ENCODE measurements at places on chromosomes 1 and 21. TPM values are rescaled to one million over a fixed set of nuclear protein-coding genes. Genes with fewer than 3 reads are reported as not detected.

DNA sequence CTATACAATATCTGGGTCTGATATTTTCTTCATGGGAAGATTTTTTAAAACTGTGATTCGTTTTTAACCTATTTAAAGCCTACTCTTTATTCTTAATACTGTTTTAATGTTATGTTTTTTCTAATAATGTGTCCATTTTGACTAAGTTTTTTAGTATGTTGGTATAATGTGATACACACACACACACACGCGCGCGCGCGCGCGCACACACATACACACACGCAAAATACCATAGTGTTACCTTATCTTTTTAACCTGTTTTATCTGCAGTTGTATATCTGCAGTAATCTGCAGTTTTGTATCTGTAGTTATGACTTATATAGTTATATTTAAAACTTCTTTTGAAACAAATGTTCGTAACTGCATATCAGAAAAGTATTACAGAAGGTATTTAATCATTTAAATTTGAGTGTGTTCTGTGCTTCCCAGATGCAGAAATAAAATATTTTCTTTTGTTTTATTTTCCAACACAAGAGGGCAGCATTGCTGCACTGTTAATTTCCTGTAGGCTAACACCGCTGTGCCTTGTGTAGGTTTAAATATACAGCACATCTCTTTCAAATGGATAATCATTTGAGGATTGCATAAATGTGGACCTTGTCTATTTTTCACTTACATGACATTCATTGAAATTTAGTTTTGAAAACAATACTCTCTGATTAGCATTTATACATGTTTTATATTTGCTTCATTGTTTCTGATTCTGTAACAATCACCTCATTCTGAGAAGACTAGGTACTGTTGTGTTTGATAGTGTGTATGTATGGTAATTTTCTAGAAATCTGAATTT is 166.1 kb downstream of the PDE4B start:
- DNase-seq, result peak; percentile 66

The CFHR4 gene
- not detected for total RNA-seq

DNA sequence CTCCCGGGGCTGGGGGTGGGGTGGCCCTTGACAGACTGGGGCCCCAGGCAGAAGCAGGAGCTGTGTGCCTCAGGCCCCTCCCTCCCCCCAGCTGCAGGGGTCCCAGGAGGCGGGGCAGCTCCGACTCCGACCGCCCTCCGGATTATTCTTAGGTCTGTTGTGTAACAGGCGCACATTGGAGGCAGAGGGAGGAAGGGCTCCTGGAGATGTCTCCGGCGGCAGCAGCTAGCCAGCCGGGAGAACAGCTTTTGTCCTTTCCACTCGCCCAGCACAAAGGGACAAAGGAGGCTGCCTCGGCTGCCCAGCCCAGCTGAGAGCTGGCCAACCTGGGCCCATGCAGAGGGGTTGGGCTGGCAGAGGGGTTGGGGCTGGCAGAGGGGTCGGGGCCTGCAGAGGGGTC is 29.7 kb upstream of the PLCH2 start:
- no peak for DNase-seq

GRCh38 chr1:232353001-232353400 is 276.9 kb downstream of the SIPA1L2 start:
- DNase-seq, result no peak

DNA sequence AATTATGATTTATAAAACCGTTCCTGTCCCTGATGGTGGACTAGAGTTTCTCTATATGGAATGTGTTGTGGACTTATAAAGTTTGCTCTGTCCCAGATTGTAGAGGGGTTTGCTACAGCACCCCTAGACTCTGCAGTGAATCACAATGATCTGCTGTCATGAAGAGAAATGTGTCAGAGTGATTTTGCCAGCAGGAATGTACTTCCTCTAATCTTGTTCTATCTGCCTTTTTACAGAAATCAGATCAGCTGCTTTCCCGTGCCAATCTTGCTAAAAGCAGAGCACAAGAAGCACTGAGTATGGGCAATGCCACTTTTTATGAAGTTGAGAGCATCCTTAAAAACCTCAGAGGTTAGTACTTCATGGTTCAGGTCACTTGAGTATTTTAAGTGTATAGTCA is 52.0 kb downstream of the LAMC2 start:
- peak; percentile 43 for DNase-seq

- no peak for DNase-seq
Measured at GRCh38 chr1:204065986-204066300, 7.0 kb upstream of the SOX13 start.

- DNase-seq, result peak; percentile 45
Measured at GRCh38 chr1:109281680-109282496, 1.1 kb downstream of the PSRC1 start.

The DNAJB4 gene
- 57.0 TPM for total RNA-seq

The PCSK9 gene
- total RNA-seq, result 9.1 TPM

DNA sequence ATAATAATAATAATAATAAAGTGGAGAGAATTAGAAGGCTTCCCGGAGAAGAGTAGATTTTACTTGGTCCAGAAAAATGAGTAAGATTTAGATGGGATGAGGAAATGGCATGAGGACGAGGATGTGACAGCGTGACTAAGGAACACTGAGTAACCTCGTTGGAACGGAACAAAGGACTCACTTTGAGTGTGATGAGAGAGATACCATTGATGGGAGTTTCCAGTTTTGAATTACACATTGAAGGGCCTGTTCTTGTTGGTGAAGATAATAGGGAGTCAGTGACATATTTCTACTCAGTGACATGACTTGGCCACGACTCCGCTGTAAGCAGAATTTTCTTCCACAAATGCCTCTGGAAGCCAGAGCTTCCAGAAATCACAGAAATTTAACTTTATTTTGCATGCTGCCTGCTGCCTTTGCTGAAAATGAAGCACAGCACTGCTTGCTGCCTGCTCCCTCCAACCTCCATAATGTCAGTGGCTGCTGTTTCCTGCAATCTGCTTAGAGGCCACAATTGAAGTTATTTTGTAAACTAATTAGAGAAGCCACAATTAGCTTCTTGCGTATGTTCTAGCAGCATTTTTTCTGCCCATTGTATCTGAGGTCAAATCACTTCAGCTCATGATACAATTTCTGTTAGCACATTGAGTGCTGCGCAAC is 33.7 kb upstream of the FBXO28 start:
- peak; percentile 19 for DNase-seq

DNA sequence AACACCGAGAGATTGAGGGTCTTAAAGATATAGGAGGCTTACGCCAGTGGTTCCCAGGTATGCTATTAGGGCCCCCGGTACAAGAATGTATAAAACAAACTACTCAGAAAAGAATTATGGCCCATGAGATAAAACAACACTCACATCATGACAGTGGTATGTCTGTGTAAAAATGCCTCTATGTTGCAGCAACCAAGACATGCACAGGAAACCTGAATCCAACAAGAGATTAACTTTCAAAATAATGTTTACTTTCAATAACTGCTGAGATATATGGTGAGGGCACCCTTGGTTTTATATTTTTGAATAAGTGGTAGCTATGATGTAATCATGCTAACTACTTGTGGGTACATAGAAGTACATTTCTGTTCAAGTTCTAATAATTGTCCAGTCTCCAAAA is 74.9 kb downstream of the PUM1 start:
- peak; percentile 83 for DNase-seq

- DNase-seq, result no peak
Measured at GRCh38 chr1:29415156-29415830, 179.0 kb downstream of the PTPRU start.

DNA sequence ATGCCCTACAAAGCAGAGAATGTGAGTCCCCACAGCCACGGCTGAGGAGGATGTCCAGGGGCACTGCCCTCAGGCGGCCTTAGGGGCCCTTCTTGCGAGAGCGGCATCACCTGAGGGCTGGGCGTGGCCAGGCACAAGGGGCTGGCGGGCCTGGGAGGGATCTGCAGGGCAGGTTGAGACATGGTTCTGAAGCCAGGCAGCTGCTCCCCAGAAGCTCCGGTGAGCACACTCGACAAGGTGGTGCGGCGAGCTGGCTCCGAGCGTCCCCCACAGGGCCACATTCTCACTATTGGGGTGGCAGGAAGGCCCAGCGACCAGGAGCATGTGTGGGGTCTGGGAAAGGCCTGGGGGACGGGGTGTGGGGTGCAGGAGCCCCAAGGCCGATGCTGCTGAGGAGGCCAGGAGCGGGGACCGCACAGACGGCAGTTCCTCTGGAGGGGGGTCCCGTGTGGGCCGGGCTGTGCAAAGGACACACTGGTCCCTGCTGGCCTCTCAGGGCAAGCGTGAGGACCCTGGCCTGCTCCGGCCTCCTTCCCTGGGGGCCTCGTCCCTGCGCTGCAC is 47.2 kb downstream of the MORN1 start:
- DNase-seq, result no peak

DNA sequence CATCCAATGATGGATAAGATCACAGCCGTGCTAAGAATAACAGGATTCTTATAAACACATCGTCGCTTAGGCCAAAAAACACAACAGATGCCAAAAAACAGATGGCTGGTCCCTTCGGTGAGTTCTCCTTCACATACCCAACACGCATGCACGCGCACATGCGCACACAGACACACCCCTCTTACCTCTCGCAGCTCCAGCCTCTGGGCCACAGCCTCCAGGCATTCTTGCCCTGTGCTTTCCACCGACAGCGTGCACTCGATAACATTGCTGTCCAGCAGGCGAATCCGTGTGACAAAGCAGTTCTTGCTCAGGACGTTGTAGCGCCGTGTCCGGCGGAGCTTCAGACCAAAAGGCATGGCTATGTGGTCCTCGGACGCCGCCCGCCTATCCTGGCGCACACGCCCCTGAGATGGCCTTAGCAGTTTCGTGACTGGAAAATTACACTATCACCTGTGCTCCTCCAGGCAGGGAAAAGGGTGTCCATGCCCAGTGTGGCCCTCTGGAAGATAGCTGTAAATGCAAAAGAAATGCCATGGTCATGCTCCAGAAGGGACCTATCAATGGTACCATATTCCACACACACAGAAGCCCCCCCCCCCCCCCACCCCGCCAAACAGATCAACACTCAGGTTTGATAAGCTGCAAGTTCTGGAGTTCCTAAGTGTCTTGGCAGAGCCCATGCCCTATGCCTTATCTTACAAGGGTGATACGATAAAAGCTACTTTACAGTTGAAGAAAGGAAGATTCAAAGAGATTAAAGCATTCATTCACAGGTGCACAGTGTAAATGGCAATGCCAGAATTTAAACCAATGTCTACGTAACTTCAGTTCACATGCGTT is 86.7 kb downstream of the PTPN14 start:
- DNase-seq, result no peak

- no peak for DNase-seq
Measured at GRCh38 chr1:83027511-83027910, 971.4 kb downstream of the TTLL7 start.

The SPRR2G gene
- not detected for total RNA-seq

GRCh38 chr21:32844653-32845436 is 73.3 kb upstream of the PAXBP1 start:
- DNase-seq, result peak; percentile 47

The MAN1C1 gene
- total RNA-seq, result 5.2 TPM

The SYNC gene
- total RNA-seq, result 56.0 TPM

DNA sequence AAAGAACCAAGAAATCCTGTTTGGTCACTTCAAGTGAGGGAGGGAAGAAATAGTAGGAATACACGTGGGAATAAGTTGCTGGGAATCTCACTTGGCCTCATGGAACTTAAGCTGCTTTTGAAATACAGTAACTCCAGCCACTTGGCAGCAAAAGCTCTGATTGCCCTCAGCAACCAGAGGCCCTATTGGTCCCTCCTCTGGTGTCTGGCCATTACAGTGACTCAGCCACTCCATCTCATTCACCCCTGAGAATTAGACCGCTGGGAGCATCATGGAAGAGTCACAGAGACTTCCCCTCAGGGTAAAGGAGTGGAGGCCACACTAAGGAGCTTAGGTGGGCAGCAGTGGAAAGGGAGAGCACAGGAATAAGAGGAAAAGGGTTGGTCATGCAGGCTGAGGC is 99.6 kb downstream of the ELAVL4 start:
- DNase-seq, result no peak

- DNase-seq, result no peak
Measured at GRCh38 chr1:18411820-18412641, 68.7 kb upstream of the KLHDC7A start.

- DNase-seq, result no peak
Measured at GRCh38 chr1:171075041-171075440, 15.7 kb upstream of the FMO3 start.

GRCh38 chr1:59699227-59699847 is 115.4 kb upstream of the HOOK1 start:
- peak; percentile 67 for DNase-seq

DNA sequence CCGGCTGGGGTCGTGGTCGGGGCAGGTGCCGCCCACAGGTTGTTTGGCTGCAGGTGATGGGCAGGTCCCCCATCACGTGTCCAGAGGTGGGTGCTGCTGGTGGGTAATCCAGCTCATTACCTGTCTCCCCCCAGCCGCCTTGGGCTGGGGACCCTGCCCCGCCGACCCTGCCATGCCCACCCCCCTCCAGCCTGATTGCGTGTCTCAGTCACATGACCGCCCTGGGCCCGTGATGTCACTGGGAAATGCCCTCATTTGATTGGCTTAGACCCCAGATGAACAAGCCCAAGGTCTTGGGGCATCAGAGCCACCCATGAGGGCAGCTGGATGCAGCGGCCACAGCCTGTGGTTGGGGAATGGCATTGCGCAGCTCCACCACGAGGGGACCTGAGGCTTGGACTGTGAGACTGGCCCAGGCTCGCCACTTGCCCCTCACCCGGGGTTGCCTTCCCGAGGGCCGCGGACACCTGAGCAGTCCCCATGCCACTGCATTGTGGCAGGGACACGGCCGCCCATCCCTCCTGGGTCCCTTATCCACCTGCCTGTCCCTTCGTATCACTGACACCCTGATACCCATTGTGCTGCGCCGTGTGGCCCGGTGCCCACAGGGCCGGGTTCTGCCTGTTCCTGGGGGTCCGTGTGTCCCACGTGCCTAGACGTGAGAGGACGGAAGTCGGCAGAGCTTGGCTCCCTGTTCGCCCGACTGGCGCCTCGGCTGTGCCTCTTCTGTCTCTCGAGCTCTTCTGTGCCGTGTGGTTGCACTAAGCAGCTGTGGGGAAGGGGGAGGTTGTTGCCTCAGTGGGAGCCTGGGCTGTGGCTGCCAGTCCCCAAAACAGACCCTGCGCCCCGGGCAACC is 68.0 kb downstream of the FAAP20 start:
- DNase-seq, result no peak

The SLC30A7 gene
- total RNA-seq, result 90.7 TPM

The LENEP gene
- total RNA-seq, result 0.43 TPM

The SLC45A3 gene
- 3.2 TPM for total RNA-seq

DNA sequence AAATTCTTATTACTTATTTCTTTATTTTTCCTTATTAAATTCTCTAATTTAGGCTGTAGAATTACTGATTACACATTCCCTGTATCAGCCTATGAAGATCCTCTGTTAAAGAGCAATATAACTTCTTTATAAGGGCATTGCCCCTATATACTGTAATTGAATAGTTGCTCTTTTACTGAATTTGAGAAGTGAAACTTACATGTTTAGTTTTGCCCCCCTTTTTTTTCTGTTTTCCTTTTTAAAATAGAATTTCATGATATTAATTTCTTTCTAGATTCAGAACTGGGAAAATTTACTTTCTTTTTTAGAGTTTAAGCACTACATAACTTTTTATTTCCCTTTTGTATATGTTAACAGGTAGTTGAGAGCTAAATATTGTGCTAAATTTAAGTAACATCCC is 29.5 kb upstream of the PGM1 start:
- DNase-seq, result no peak

The AADACL4 gene
- not detected for total RNA-seq

- no peak for DNase-seq
Measured at GRCh38 chr1:168285521-168285790, 4.8 kb downstream of the TBX19 start.

The ATP1A4 gene
- total RNA-seq, result not detected

Measured in fibroblast of villous mesenchyme (primary cell).